ENCODE measurements at places on chromosomes 11 and 22. TPM values are rescaled to one million over a fixed set of nuclear protein-coding genes. Genes with fewer than 3 reads are reported as not detected.

RIC3 gene
- 16.2 TPM for total RNA-seq

DNA sequence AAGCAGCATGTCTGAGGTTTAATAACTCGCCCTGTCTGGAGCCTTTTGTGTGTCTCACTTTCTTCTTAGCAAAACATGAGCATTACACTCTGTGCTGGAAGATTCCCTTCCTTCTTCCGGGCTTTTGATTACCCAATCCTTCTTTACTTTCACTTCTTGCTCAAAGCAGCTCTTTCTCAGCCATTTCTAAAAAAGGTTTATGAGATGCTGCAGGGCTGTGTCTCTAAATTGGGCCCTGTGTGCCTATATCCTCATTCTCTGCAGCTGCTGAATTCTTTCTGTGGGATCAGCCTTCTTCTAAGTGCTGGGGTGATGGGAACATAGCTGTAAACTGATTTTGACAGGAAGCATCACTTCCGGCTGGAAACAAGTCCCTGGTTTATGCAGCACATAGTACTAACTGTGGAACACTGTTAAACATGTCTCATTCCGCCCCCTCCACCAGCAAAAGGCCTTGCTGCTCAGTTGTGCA is 71.8 kb downstream of the PIWIL4 start:
- DNase-seq: peak; percentile 32

CXCR5 gene
- 0.14 TPM for total RNA-seq

GRCh38 chr11:75249704-75250103 is 9.1 kb downstream of the TPBGL start:
- no peak for DNase-seq

AP5B1 gene
- total RNA-seq: 44.9 TPM

DNA sequence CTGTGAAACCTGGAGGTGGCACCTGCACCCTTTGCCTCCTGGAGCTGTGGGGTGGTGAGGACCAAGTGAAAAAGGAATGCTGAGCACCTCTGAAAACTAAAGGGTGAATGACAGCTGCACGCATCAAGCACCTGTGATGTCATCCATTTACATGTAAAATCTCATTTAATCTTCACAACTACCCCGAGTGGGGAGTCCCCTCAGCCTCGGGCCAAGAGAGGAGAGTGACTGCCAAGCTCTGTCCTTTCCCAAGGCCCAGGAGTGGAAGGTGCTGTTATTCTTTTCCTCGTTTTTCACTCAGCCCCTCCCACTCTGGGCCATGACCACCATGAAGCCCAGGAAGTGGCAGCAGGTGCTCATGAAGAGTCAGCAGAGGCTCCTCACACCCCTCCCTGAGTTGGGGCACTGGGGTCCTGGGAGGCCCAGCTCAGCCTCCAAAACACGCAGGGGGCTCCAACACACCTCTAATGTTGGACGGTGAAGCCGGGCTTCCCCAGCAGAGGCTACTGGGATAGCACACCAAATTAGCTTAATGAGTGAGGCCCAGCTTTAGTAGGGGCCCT is 35.7 kb downstream of the NECTIN1 start:
- no peak for DNase-seq

DNA sequence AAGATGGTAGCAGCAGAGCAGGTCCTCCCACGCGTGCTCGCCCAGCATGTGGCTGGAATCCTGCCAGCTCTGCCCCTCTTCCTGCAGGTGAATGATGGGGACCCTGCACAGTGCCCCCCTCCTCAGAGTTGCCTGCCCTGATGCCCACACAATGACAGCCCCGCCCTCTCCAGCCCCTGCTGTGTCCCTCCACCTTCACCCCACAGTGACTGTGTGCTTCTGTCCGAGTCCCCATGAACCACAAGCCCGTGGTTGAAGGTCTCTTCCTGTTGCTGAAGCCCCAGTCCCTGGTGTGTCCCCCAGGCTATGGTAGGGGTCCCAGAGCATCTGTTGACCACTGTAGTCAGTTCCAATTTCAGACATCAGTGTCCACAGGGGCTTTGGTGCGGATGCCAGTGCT is 71.0 kb downstream of the BRD1 start:
- no peak for DNase-seq

- no peak for DNase-seq
Measured at GRCh38 chr11:118473537-118473936, 37.2 kb downstream of the KMT2A start.

DNA sequence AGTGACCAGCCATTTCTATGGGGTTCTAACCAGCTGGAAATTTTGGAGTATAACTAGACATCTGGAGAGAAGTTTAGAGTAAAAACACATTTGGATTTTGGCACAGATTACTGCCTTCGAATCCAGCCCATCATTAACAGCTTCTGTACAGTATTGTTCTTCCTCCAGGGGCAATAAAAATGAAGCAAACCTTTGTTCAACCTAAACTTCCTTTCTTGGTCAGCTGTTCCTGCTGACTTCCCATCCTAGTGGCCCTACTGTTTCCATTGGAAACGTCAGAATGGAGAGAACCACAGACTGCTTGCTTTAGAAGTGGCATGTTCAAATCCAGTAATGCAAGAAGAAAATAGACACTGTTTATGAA is 203.7 kb upstream of the MTMR2 start:
- no peak for DNase-seq

MRGPRE gene
- total RNA-seq: not detected

- no peak for DNase-seq
Measured at GRCh38 chr11:123000721-123001120, 19.1 kb upstream of the BSX start.

APOL4 gene
- 13.2 TPM for total RNA-seq

NFAM1 gene
- total RNA-seq: 18.1 TPM

GPHA2 gene
- total RNA-seq: not detected

DNA sequence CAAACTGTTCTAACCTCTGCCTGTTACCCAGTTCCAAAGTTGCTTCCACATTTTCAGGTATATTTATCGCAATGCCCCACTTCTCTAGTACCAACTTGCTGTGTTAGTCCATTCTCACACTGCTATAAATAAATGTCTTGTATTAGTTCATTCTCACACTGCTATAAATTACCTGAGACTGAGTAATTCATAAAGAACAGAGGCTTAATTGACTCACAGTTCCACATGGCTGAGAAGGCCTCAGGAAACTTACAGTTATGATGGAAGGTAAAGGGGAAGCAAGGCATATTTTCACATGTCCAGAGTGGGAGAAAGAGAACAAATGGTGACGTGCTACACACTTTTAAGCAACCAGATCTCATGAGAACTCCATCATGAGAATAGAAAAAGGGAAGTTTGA is 130.4 kb upstream of the C11orf87 start:
- no peak for DNase-seq

- DNase-seq: no peak
Measured at GRCh38 chr11:85171648-85172257, 455.4 kb downstream of the DLG2 start.

SPTBN2 gene
- total RNA-seq: 7.9 TPM

DNA sequence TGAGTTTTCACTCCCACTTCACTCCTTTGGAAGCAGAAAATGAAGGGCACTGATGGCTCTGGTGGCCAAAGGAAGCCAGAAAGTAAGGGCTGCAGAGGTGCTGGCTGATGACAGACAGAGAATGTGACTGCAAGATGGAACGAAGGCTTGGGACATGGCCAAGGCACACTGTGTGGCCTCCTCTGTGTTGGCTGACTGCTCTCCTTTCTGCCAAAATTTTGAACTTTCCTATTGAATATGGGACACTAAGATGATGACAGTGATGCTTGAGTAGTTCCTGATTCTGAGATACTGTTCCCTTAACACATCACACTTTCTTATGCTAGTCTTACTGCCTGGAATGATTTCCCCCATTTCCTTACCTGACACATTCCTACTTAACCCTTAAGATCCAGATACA is 156.4 kb downstream of the SWAP70 start:
- DNase-seq: no peak

DNA sequence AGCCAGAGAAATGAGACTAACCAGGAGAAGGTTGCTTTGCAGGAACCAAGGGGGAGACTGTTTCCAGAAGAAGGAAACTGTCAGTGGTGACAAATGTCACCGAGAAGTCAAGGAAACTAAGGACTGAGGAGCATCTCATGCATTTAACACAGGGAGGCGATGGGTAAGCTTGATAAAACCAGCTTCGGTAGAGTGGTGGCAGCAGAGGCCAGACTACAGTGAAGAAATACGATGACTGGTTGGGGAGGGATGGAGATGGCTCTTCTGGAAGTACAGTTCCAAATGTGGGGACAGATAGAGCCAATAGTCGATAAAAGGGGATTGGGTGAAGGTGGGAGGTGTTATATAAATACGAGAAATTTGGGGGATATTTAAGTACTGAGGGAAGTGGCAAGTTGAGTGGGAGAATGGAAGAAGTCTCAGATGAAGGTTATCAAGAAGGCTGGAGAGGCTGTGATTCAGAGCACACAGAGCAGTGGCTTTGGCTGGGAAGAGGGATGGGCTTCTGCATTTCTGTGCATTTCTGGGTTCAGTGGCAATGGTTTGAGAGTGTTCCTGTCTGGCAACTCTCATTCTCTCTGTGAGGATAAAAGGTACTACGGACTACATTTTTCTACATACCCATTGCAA is 29.2 kb downstream of the SC5D start:
- peak; percentile 62 for DNase-seq

GRCh38 chr22:37496651-37497050 is 10.5 kb upstream of the MFNG start:
- no peak for DNase-seq

OR6T1 gene
- total RNA-seq: not detected

CSNK2A3 gene
- 1.2 TPM for total RNA-seq

DNA sequence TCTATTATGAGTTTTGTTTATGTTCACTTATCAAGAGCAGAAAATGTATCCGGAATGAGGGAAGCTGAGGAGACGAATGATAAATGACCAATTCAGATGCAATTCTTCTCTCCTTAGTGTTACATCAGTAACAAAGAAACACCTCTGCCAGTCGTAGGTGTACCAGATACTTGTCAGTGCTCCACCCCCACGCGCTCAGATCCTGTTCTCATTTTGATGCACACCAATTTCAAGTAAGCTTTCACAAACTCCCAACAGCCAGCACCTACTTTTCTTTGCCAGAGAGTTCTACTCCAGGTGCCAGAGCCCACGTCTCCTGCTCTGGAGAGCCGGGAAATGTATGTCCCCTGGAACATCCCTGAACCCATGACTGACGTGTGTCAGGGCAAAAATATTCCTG is 43.7 kb downstream of the OR8B12 start:
- DNase-seq: no peak

DNA sequence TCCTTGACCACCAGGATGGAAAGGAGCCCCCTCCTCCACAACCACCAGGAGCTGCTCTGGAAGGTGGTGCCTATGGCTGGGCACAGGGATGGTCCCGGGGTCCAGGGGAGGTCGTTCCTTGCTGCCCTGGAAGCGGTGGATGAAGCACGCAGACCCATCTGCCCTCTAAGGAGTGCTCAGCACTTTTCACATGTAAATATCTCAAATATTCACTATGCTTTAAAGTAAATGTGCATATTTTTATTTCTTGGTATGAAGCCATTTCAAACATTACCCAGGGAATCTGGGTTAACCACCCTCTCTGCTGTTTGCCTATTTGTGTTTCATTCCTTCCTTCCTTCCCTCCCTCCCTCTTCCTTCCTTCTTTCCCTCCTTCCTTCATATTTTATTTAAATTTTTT is 21.7 kb downstream of the SPATA19 start:
- no peak for DNase-seq

- no peak for DNase-seq
Measured at GRCh38 chr11:69531071-69531716, 49.7 kb downstream of the LINC01488 start.

DNA sequence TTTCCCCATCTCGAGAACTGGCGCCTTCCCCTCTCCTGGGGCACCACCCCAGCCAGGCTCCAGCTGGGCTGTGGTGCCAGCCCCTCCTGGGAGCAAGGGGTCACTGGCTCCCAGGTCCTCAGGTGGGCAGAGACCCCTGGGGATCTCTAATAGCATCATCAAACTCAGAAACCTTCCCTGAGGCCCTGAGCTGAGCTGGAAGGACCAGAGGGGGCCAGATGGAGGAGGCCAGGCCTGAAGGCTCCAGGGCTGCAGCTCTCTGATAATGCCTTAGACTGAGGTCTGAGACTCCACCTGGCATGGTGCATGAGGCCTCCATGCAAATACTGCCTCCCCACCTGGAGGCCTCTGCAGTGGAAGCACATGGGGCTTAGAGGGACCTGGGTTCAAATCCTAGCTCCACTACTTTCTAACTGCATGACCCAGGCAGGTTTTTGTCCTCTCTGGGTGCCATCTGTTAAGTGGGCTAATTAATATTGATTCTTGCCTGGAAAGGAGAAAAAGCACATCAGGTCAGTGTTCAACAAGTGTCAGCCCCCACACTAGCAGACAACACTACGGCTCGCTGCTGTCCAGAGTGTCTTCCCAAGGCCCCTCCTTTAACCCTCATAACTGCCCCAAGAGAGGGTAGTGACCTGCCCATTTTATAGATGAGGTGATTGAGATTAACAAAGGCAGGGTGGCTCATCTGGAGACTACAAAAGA is 1.5 kb downstream of the MAPK8IP1 start:
- DNase-seq: no peak

DNA sequence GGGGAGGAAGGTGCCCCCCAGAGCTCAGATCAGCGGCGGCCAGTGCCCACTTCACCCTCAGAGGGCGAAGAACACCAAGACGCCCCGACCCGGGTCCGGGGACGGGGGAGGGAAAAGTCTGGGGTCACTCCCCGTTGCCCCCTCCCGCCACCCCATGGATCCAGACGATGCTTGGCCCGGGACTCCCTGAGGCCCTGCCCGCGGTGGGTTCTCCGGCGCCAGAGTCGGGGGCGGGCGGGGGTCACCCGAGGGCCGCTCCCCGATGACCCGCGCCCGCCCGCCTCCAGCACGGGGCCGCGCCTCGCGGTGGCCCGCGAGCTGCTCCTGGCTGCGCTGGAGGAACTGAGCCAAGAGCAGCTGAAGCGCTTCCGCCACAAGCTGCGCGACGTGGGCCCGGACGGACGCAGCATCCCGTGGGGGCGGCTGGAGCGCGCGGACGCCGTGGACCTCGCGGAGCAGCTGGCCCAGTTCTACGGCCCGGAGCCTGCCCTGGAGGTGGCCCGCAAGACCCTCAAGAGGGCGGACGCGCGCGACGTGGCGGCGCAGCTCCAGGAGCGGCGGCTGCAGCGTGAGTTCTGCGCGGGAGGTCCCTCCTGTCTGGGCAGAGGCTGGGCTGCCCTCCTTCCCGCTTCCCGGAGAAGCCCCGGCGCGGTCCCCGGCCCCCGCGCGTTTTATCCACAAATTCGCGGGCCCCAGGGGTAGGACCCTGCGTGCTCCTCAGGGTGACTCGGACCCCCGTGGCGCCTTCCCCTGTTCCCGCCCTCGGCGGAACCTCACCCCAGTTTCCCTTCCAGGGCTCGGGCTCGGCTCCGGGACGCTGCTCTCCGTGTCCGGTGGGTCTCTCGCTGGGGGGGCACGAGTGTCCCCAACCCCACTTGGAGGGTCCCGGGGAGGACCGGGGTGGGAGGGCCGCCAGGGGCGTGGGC is 1.1 kb downstream of the NLRP6 start:
- no peak for DNase-seq
